ENCODE measurements at places on chromosomes 7 and 10.

DNA sequence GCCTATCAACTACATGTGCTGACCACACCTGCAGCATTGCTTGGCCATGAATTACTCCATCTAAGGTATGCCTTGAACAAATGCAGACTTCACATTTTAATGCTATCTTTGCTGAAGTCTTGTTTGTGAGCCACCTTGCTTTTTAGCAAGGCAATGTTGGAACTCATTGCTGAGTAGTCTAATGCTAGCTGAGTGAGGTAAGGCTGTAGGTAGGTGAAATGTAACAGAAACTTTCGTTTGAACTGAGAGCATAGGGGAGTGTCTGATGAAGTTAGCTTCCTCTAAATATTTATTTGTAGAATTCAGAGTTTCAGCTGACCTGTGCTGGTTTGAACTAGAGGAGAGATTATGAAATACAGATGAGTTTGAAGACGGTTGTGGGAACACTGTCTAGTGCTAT lies 238.5 kb downstream of the SEMA3A start:
- no peak for DNase-seq

DNA sequence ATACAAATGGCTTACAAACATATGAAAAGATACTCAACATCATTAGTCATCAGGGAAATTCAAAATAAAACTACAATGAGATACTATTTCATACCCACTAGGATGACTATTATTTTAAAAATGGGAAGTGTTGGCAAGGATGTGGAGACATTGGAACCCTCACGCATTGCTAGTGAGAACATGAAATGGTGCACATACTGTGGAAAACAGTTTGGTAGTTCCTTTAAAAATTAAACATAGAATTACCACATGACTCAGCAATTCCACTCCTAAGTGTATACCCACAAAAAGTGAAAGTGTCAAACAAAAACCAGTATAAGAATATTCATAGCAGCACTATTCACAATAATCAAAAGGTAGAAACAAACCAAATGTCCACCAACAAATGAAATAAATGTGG lies 48.5 kb upstream of the SHTN1 start:
- DNase-seq: no peak

DNA sequence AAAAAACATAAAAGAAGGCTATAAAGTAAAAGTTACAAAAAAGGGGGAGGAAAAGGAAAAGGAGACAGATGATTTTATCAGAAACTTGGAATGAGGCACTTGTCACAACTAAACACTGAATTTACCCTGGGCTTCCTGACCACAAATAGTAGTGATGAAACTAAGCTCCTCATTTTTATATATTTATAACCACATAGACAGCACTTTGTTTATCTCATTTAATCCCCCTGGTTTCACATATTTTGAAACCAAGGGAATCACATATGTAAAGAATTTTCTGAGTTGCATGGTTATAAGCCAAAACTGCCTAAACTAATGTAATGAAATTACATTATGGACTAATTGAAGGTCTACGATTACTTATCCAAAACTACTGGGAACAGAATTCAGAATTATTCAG lies 39.6 kb upstream of the MET start:
- no peak for DNase-seq

- DNase-seq: no peak
These were observed 140.2 kb downstream of the PRKG1 start for GRCh38 chr10:51214207-51215196.

- DNase-seq: no peak
These were observed 1.1 kb downstream of the MRPS24 start for GRCh38 chr7:43868181-43868580.

DNA sequence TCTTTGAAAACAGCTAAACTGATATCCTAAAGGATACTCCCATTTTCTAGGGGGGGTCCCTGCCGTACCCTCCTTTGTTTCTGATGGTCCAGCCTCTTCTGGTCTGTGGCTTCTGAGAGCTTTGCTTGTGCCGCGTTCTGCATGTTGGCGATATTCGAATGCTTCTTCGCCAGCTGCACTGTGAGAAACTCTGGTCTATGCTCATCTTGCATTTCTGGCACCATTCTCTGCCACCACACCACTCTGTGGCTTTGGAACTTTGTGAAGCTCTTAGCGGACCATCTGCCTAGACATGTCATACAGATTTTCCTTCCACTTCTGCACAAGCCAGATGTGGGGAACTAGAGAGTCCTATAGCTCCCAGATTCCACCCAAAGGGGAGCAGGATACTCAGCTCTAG lies 197.2 kb downstream of the REEP3 start:
- DNase-seq: no peak

- no peak for DNase-seq
These were observed 151.4 kb upstream of the PRPS1L1 start for GRCh38 chr7:18179093-18179492.

DNA sequence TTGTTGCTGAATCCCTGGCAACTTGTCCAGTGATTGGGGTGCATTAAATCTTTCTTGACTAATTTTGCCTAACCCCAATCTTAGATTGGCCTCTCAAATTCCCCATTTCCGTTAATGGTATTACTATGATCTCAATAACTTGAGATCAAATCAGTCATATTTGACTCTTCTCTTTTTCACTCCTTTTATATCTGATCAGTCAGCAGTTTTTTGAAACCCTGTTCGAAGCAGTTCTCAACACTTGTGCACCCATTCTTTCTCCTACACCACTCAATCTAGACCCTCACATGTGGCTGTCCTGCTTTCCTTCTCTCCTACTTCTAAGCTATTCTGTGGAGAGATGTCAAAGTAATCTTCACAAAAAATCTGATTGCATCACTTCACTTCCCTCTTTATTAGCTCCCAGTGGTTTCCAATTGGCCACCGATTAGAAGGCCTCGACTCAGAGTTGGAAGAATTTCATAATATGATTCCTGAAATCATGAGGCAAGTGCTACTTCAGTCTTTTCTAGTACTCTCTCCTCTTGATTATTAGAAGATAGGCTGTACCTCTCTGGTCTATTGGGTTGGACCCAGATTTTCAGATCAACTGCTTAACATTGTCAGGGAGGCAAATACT lies 128.9 kb downstream of the ZNF365 start:
- no peak for DNase-seq

DNA sequence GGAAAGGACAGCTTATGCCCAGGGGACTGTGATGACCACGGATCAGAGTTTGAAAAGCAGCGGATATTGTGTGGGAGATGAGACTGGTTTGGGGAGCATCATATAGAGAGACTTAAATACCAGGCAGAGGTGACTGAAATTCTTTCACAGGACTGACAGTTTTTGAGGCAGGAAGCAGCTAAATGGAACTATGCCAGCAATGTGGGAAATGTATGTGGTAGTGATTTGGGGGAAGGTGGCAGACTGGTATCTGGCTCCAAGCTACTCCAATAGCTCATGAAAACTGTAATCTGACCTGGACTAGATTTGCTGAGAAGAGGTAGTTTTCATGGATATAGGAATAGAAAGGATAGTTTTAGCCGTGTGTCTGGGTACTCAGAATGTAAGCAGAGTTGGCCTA lies 592.6 kb downstream of the REEP3 start:
- DNase-seq: no peak

GRCh38 chr7:9718071-9718661 lies 1255.5 kb upstream of the PHF14 start:
- no peak for DNase-seq

GRCh38 chr10:77789861-77790260 lies 136.7 kb downstream of the DLG5 start:
- DNase-seq: no peak

DNA sequence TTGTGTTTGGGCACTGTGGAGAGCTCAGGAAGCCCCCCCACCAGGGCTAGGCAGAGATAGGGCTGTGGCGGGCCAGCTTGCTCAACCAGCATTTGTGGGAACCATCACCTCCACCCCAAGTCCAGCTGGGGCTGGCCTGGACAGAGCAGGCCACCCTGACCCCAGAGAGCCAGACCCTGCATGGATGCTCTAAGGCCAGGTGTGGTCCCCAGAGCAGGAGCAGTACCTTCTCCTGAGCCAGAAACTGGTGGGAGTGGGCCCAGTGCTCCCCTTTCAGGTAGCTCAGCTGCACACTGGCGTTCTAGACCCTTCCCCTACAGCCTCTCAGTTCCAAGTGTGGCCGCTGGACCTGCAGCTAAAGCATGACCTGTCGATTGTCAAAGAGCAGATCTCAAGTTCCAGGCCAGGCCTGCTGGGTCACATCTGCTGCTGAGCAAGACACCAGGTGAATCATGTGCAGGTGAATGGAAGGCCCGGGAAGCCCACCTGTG lies 57.2 kb downstream of the RASGEF1A start:
- DNase-seq: no peak

DNA sequence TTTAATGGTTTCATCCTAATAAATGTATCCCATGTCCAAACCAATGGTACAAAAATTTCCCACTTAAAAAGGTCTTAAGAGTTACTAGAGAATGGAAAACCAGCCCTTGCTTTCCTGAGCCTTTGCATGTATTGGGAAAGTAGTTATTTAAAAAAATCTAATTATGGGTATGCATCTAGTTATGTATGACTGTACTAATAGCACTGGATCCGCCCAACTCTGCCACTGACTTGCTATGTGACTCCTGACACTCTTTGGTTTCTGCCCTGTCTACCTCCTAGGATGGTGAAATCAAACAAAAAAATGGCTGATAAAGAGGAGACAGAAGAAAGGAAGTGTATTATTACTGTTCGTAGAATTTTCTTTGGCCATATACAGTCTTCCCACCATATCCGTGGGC lies 110.4 kb upstream of the CCDC6 start:
- no peak for DNase-seq

DNA sequence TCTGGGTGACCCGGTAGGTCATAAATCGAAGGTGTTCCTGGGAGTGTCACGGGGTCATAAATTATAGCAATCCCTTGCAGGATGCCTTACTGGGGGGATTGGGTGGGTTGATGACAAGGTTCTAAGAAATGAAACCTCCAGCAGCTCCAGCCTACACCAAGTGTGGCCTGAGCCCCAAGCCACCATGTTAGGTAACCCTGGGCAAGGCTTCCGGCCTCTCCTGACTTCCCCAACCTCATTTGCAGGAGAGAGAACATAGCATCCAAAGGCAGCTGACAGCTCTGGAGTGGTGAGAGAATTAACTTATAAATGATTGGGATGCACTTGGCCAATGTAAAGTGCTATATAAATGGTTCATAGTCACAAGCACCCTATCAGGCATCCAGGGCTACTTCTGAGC lies 52.8 kb upstream of the TMEM273 start:
- DNase-seq: no peak

GRCh38 chr10:32271617-32272016 lies 75.3 kb downstream of the EPC1 start:
- no peak for DNase-seq

DNA sequence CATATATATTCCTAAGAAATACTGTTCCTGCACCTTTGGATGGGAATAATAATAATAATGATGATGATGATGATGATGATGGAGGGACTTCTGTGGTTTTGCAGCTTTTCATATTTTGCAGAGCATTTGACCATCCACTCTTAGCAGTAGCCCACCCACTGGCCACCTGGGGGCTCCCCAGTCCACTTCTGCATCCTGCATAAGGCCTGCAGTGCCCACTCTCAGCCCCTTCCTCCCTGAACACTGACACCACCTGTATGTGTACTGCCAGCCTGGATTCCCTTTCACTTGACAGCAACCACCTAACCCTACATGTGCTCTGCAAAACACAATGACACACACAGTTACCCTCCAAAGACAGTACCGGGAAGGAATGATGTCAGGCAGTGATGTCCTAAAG lies 131.4 kb downstream of the ADAM12 start:
- DNase-seq: no peak

GRCh38 chr10:91617072-91617609 lies 15.7 kb downstream of the PPP1R3C start:
- no peak for DNase-seq

GRCh38 chr10:29646960-29647461 lies 12.2 kb upstream of the SVIL start:
- DNase-seq: no peak

- DNase-seq: no peak
These were observed 38.0 kb upstream of the SLC25A13 start for GRCh38 chr7:96359876-96360275.

DNA sequence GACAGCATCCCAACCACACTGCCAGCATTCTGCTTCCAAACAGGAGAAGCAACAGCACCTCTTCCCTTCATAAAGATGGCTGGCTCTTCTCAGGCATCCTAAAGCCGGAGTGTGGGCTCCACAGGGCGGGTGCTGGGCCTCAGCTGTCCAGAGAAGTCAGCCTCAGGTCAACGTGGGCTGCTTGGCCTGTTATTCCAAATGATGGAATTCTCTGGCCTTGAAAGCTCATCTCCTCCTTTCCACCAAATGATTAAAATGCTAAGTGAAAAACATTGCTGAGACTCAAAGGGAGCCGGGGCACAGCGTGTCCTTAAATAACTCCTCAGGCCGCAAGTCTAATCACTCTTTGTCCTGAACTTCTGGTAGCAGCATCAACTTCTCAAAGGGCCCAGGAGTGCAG lies 53.1 kb upstream of the CPXM2 start:
- DNase-seq: no peak

DNA sequence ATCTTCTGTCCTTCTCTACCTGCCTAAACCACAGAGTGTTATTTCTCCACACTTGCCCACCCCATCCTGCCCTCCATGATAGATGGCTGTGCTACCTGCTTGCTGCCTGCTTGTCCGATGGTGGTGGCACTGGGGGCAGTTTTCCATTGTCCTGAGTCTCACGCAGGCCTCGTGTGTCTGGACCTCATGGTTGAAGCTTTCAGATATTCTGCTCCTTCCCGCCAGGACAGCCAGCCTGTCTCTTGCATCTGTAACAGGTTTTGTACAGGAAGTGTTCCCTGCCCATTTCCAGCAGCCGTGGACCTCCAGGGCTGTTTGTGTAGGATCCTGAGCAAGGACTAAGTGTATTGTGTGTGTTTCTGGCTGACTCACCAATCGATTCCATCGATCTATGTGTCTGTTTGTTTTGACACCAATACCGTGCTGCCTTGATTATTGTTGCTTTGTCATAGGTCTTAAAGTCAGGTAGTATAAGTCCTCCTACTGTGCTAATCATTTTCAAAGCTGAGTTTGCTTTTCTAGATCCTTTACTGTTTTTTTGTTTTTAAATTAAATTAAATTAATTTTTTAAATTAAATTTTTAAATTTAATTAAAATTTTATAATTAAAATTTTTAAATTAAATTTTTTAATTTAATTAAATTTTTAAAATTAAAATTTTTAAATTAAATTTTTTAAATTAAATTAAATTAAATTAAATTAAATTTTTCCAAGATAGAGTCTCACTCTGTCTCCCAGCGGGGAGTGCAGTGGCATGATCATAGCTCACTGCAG lies 8.5 kb downstream of the IL15RA start:
- no peak for DNase-seq

- no peak for DNase-seq
These were observed 199.9 kb upstream of the FAM3C start for GRCh38 chr7:121595758-121596696.
